ENCODE measurements at places on chromosomes 6 and 20.

- DNase-seq, result no peak
These were observed 1.2 kb downstream of the DZANK1 start for GRCh38 chr20:18465536-18466200.

DNA sequence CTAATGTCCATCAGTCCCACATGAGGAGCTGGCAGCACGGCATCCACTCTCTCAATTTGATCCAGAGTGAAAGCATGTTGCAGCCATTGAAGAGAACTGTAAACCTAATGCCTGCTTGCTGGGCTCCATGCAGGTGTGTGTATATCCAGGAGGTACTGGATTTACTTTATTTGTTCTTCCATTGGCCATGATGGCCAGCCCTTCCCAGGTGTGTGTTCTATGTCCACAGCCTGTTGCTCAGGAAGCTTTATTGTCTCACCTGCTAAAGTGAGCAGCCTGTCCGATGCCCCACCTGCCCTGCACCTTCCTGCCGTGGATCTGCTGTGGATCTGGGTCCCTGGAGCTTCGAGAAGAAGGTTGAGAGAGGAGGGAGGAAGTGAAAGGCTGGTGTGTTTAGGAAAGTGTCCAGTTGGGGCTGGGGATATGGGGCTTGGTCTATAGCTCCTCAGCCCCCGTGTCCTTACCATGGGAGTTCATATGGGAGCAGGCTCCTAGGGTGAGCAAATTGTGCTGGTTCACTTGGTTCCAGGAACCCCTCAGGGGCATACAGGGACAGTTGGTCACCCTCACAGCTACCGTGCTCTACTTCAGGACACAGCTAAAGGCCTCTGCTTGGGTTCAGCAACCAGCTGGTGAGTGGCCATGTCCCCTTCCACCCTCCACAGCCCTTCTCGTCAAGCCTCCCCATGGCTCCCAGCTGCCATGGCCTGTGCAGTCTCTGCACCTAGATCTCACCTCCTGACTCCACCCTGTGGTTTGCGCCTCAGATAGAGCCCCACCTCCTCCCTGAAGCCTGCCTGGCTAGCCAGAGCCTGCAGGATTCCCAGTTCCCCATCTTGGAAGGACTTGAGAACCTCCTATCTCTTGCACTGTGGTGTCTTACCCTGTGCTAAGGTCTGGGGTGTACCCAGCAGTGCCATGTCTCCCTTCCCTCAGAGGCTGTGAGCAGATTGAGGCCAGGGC lies 12.7 kb downstream of the TREML2 start:
- no peak for DNase-seq

GRCh38 chr6:154945271-154945890 lies 49.7 kb upstream of the TIAM2 start:
- DNase-seq, result no peak

DNA sequence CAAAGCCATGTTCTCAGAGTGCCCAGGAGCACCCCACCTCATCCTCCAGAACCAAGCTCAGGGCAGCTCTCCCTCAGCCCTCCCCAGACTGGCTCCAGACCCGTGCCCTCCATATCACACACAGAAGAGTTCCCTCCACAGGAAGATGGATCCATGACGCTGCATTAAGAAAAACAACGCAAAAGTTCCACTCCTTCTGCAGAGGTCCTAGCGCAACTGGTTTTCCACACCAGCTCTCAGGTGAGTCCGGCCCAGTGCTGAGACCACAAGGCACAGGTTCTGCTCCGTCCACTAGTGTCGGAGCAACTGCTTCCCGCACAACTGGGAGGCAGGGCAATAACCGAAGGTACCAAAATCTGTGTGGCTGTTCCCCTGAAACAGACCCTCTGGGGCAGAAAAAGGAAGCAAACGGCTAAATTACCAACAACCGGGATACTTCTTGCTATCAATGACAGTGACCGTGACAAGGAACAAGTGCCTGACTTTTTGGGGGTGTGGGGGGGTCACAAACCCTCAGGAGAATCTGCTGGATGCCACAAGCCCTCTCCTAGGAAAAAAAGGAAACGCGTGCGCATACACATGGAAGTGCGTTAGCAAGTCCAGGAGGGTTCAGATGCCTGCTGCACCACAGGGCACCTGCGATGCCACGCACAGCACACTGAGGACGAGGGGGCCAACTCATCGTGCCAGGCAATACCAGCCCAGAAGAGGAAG lies 49.2 kb downstream of the MYH7B start:
- no peak for DNase-seq

DNA sequence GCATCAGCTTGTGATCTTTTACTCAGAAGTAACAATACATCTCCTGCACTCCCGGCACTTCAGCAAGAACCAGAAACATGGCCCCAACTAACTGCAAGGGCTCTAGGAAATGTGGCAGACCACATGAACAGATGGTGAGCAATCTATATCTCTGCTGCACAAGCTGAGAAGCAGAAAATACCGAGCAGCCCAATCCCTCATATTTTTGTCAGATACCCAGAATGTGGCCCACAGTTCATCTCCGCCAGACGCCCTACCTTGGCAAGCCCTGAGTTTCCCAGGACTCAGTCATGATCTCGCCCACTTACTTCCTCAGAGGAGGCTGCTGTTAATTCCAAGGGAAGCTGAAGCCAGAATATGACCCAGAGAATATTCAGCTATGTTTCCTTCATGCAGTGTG lies 63.1 kb upstream of the PHACTR1 start:
- no peak for DNase-seq

- peak; percentile 83 for DNase-seq
These were observed 2.0 kb downstream of the SPAG4 start for GRCh38 chr20:35617397-35618262.

DNA sequence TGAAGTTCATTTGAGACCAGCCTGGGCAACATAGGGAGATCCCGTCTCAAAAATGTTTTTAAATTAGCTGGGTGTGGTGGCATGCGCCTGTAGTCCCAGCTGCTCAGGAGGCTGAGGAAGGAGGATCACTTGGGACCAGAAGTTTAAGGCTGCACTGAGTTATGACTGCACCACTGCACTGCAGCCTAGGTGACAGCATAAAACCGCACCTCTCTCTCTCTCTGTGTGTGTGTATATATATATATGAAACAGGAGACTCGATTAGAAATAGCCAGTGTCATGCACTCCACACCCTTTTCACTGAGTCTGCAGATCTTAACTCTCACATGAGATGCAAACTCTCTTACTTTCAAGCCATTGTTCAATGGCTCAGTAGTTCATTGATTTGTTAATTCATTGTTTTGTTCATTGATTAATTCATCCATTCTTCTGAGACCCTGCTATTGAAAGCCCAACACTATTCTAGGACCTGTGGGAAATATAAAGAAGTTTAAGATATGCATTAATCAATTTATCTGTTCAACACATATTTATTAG lies 52.4 kb upstream of the MRPS10 start:
- DNase-seq, result no peak

- DNase-seq, result peak; percentile 85
These were observed 1.9 kb downstream of the VWA7 start for GRCh38 chr6:31775184-31775583.

GRCh38 chr6:126427713-126428112 lies 87.8 kb downstream of the CENPW start:
- no peak for DNase-seq

GRCh38 chr6:127343809-127344659 lies 625 bp upstream of the ECHDC1 start:
- no peak for DNase-seq

GRCh38 chr6:38020593-38020992 lies 201.1 kb downstream of the ZFAND3 start:
- DNase-seq, result no peak

DNA sequence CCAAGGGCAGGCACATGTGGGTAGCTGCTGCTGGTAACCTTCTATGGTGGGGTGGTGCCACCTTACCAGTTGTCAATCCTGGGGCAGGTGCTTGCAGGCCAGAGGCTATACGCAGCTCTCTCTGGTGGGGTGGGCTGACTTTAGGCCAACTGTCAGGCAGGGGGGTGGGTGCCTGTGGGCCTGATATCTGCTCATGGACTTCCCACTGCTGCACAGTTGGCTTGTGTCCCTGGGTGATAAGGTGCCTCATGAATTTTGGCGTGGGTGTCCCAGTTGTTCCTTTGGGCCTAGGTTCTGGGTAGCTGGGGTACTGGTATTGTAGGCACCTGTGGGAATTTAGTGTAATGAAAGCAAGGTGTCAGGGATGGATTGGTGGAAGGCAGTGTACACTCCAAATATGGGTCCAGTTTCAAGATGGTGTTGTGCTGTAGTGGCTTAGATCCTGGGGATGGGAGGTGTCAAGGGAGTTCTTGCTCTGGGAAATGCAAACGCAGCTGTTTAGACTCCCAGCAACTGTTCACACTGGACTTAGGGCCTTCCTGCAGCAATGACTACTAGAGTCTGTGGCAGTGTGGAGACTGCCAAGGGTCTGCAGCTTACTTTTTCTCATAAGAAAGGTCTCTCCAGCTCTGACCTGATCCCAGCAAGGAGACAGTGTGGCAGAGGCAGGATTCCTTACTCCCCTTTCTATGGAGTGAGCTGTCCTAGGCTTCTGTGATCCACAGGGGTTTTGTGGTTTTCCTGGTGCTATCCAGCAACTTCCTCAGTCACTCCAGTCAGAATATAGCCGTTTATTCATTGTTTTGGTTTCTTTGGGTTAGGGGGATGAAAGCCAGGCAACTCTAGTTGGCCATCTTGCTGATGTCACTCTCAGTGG lies 128.2 kb downstream of the CRYBG1 start:
- no peak for DNase-seq

DNA sequence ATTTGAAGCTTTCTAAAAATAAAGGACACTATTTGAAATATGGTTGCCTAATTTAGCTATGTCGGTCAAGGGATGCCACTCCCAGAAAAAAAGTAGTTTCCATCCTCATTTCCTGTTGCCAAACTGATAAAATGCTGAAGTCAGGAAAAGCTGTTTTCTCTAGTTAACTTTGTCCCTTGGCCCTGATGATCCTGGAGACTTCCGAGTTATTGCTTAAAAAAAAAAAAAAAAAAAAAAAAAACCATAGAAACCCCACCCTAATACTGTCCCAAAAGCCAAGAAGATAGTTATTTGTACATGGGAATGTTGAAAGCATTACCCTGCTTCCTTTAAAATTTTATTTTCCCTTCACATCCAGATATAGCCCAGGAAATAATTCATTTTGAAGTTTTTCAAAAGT lies 236.7 kb downstream of the SOD2 start:
- no peak for DNase-seq

DNA sequence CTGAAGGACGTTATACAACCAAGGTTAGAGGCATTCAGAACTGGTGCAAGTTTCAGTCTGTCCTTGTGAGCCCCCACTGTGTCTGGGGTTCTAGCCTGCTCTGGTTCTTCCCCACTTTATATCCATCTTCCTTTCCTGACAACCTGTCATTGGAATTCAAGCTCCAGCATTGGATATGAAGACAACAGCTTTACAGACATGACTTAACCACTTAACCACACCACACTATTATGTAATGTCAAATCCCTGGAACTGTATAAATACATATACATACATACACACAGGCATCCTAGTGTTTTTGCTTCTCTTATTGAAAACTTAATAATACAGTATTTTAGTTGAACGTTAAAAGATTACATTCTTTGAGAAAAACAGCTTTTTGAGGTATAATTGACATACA lies 217.9 kb upstream of the SGK1 start:
- no peak for DNase-seq

DNA sequence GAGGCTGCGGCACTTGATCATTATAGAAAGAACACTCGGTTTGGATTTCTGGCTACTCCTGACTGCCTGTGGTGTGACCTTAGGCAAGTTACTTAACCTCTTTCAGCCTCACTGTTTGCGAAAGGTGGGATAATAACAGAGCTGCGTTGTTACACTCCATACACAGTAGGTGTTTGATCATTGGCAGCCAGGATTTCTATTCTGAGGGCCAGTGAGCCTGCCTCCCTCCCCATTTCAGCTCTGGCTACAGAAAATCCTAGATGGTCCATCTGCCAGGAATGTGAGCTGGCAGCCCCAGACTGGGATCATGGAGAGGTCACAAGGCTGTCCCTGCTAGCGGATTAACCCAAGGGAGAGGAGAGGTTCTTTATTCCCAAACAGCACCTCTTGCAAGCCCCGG lies 2.7 kb downstream of the KCNB1 start:
- DNase-seq, result no peak

- DNase-seq, result peak; percentile 66
These were observed 59.0 kb upstream of the EEF1A1 start for GRCh38 chr6:73579851-73580246.

GRCh38 chr6:105320765-105321164 lies 82.1 kb downstream of the PREP start:
- DNase-seq, result no peak

DNA sequence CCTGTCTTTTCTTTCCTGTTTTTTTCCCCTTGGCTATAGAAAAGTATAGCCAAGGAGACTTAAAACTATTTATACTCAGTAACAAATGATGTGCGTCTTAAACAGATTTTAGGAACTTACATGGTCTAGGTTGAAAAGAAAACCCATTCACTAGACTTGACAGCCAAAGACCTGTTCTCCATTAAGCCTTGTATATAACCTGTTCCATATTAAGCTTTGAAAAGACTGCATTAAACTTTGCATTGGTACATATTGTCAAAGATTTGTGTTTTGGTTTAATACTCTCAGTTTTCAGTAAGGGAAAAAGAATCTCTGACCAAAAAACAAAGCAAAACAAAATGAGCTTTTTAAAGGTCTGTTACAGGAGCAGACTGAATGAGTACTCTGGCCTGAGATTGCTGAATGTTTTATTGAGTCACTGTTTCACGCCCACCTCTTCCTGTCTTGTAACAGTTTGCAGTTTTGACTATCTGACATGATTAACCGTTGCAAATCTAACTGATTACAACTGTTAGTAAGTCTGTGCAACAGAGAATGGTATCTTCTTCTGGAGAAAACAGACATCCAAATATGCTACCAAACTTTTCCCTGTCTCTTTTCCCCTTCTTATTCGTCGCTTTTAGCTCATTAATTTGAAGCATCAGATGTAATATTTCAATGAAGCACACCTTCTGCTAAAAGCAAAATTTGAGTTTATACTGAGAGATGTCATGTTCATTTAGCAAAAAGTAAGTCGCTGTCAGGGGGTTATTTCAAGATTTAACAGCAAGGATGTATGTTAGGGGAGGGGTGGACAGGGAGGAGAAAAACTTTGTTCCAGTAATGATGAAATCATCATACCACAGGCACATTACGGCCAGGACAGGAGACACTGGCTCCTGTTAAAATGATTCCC lies 59.1 kb upstream of the SUPT3H start:
- no peak for DNase-seq

GRCh38 chr20:54397292-54398140 lies 77.9 kb upstream of the DOK5 start:
- DNase-seq, result no peak

- DNase-seq, result peak; percentile 57
These were observed 4.3 kb downstream of the CALHM4 start for GRCh38 chr6:116557893-116558292.

- no peak for DNase-seq
These were observed 24.7 kb downstream of the POFUT1 start for GRCh38 chr20:32232326-32232886.
